ENCODE measurements at places on chromosomes 3 and 15. TPM values are rescaled to one million over a fixed set of nuclear protein-coding genes. Genes with fewer than 3 reads are reported as not detected.

ARGFX gene
- total RNA-seq = not detected

ALDH1A2 gene
- 0.35 TPM for total RNA-seq

CKMT1A gene
- total RNA-seq = not detected

C3orf20 gene
- not detected for total RNA-seq

GRCh38 chr3:50620420-50620819, 3.5 kb downstream of the MAPKAPK3 start:
- no peak for DNase-seq

- no peak for DNase-seq
Measured at GRCh38 chr3:20558161-20558560, 372.2 kb upstream of the SGO1 start.
